ENCODE measurements at places on chromosomes 7 and 10. TPM values are rescaled to one million over a fixed set of nuclear protein-coding genes. Genes with fewer than 3 reads are reported as not detected.
A peak's percentile ranks its signal among the peaks of the same experiment; 100 is the strongest.

- H3K27ac ChIP-seq = peak overlapping the region; percentile 25
- H3K4me3 ChIP-seq = no peak overlapping the region
- no peaks in the 10 kb centered on the region for H3K27me3 ChIP-seq
- H3K4me1 ChIP-seq = peaks cover 25% of the 10 kb centered on the region
- H3K36me3 ChIP-seq = no peaks in the 10 kb centered on the region
These were observed 6.1 kb upstream of the SLC25A13 start for GRCh38 chr7:96328016-96328415.

DNA sequence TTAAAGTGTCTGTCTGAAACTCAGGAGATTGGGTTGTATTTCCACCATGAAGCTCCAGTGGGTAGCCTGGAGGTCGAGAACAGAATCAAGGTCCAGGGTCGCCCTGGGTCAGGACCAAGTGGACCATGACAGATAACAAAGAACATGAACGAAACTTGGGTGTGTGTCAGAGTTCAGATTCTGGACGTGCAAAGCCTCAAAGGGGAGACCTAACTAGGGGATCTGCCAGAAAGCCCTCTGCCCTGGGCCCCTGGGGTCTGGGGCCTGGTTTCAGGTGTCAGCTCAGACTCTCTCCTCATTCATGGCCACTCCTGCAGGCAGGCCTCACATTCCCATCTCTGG lies 1.6 kb downstream of the RASSF4 start:
- DNase-seq = no peak
- H3K4me3 ChIP-seq = peak overlapping the region; percentile 3
- H3K27ac ChIP-seq = peak overlapping the region; percentile 32
- peaks cover 56% of the 10 kb centered on the region for H3K4me1 ChIP-seq

DNA sequence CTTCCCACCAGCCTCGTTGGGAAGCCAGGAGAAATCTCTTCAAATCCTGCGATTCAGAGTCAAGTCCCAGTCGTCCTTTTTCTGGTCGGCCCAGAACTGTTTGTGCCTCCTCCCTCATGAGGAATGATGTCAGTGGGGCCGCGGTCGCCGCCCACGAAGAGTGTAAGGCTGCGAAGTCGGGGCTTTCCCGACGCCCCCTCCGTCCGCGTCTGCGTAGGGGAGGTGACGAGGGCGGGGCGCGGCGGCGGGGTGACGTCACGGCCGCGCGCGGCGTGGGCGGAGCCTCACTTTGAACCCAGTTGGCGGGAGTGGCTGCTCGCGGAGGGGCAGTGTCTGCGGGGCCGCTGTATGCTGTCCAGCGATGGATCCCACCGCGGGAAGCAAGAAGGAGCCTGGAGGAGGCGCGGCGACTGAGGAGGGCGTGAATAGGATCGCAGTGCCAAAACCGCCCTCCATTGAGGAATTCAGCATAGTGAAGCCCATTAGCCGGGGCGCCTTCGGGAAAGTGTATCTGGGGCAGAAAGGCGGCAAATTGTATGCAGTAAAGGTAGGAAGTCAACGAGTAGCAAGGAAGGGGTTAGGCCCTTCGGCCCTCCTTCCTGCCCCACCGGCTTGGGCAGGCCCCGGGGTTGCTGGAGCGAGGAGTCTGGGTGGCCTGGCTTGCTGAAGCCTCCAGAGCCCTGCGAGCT lies at the start of gene MASTL:
TSS of gene MASTL (plus strand) at position 287 of the 689 bp plus-strand sequence. CDS start at position 362, 75 bp downstream.
- H3K27ac ChIP-seq = peak within 1 kb of the TSS; percentile 85
- DNase-seq = peak; percentile 93
- peak within 1 kb of the TSS; percentile 82 for H3K4me3 ChIP-seq

The HOGA1 gene
- total RNA-seq = not detected

GRCh38 chr10:101938305-101939007 lies 94.9 kb upstream of the KCNIP2 start:
- H3K27me3 ChIP-seq = no peaks in the 10 kb centered on the region
- peak; percentile 24 for DNase-seq
- no peaks in the 10 kb centered on the region for H3K36me3 ChIP-seq
- peak overlapping the region; percentile 70 for H3K27ac ChIP-seq
- peaks cover 35% of the 10 kb centered on the region for H3K4me1 ChIP-seq
- no peak overlapping the region for H3K4me3 ChIP-seq

The C10orf95 gene
- 8.0 TPM for total RNA-seq

DNA sequence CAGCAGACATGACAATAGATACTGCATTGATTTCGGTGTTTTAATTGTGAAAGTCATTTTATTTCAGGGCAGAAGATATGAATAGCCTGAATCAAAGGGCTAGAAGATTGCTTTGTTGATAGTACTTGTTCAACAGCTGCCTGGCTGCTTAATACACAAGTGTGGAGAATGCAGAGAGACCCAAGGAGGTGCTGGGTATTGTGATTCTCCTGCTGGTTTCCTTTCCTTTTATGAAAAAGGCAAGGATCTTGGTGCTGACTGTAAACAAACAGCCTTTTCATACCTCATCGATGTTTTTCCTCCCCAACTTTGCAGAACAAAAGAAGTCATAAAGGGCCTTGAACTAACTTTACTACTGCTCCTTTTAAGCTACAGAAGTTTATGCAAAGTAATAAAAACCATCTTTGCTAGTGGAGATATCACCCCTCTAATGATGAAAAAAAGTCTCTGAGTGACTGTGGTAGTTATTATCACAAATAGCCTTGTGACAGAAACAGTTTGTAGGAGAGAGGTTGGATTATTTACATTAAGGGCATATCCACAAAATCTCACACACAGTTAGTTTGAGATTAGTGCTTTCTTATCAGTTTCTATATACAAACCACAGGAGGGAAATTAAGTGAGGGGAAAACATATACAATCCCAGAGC lies 800.0 kb downstream of the LRMDA start:
- no peaks in the 10 kb centered on the region for H3K36me3 ChIP-seq
- no peak overlapping the region for H3K4me3 ChIP-seq
- H3K4me1 ChIP-seq = no peaks in the 10 kb centered on the region
- DNase-seq = no peak

- DNase-seq = peak; percentile 7
- no peak overlapping the region for H3K4me3 ChIP-seq
- H3K27me3 ChIP-seq = no peaks in the 10 kb centered on the region
- no peak overlapping the region for H3K27ac ChIP-seq
- no peaks in the 10 kb centered on the region for H3K36me3 ChIP-seq
These were observed 241.5 kb upstream of the SP8 start for GRCh38 chr7:21028186-21028585.

DNA sequence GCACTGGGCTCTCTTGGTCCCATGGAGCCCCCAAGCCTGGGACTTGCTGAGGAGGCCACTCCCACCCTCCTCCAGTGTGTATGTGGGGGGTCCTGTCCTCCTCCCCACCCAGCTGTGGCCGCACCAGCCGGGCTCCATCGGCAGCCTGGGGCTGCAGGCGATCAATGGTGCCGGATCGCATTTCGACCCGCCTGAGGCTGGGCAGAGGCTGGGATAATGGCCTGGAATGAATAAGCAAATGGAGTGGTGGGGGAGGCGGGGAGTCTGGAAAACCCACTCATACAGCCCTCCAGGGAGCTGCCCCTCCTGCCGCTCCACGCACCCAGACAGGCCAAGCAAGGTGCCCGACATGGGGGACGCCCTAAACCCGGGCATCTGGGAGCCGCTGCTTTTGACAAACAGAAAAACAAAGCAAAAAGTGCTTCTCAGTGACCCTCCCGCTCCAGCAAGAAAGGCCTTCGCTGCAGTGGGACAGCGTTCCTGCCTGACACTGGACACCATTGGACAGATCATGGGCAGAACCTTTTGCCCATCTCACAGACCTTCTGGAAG lies 160.5 kb downstream of the NRF1 start:
- no peak for DNase-seq
- no peak overlapping the region for H3K27ac ChIP-seq
- H3K4me1 ChIP-seq = no peaks in the 10 kb centered on the region
- H3K4me3 ChIP-seq = no peak overlapping the region
- no peaks in the 10 kb centered on the region for H3K36me3 ChIP-seq

- H3K4me1 ChIP-seq = no peaks in the 10 kb centered on the region
- no peaks in the 10 kb centered on the region for H3K27me3 ChIP-seq
- H3K27ac ChIP-seq = no peak overlapping the region
These were observed 54.7 kb upstream of the AFAP1L2 start for GRCh38 chr10:114458955-114459354.

DNA sequence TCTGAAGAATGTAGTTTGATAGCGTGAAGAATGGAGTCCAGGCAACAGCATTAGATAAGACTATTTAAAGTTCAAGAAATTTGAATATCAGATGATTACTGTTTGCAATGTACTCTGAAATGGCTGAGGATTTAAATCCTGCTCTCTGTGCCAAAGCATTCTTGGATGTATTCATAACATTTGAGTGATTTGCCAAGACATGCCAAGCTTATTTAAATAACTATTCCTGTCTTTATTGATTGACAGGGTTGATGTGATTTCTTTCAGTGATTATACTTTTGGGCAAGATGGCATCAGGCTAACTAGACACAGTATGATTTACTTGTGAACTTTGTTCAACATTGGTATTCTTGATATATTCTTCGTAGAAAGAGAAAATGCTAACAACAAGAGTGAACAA lies 168.7 kb downstream of the GNAI1 start:
- H3K36me3 ChIP-seq = no peaks in the 10 kb centered on the region
- H3K4me3 ChIP-seq = no peak overlapping the region
- H3K27me3 ChIP-seq = no peaks in the 10 kb centered on the region

- H3K4me3 ChIP-seq = no peak overlapping the region
- H3K36me3 ChIP-seq = no peaks in the 10 kb centered on the region
- no peak for DNase-seq
- H3K27ac ChIP-seq = no peak overlapping the region
- H3K27me3 ChIP-seq = no peaks in the 10 kb centered on the region
- no peaks in the 10 kb centered on the region for H3K4me1 ChIP-seq
These were observed 83.6 kb upstream of the CHCHD3 start for GRCh38 chr7:133165529-133165928.

Data from stomach (tissue), 19 donors.